ENCODE measurements at places on chromosomes 2 and 18.

- DNase-seq: no peak
Observed at GRCh38 chr2:144511226-144511810, 8.6 kb downstream of the ZEB2 start.

GRCh38 chr2:103164748-103165147 is 402.9 kb downstream of the TMEM182 start:
- no peak for DNase-seq

- no peak for DNase-seq
Observed at GRCh38 chr2:191853843-191854242, 7.0 kb upstream of the CAVIN2 start.

GRCh38 chr2:74867841-74868658 is 34.1 kb downstream of the HK2 start:
- DNase-seq: no peak

DNA sequence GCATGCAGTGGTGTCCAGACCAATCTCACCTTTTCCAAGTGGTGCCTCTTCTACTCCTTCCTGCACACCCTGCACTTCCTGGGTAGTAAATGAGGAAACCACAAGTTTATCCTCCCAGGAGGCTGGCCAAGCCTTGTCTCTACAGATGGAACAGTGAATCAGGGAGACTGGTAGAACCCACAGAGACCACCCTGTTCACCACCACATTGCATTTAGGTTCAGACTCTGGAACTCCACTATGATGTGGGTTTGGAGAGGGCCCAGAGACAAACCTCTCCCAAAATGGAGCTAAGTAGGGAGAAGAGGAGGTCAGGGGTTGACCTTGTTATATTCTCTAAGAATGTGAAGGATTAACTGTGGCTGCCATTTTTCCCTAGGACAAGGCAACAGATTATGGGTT is 102.8 kb upstream of the FZD7 start:
- no peak for DNase-seq

DNA sequence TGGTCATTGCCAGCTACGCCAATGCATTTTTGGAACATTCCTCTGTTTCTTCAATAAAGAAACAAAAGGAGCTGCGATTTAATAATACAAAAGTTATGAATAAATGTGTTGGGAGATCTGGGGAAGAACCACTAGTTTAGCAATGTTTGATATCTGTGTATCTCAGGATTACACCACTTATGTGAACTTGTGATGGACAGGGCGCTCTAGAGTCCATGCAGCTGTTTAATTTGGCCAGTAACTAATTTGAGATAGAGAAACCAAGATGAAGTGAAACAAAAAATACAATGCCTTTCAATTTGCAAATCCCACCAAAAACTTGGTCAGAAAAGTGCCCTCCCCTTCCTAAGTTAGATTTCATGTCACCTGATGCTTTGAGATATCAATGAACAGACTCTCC is 6.8 kb upstream of the DCDC2C start:
- DNase-seq: no peak

- no peak for DNase-seq
Observed at GRCh38 chr2:129730979-129731378, 248.5 kb upstream of the RAB6C start.

DNA sequence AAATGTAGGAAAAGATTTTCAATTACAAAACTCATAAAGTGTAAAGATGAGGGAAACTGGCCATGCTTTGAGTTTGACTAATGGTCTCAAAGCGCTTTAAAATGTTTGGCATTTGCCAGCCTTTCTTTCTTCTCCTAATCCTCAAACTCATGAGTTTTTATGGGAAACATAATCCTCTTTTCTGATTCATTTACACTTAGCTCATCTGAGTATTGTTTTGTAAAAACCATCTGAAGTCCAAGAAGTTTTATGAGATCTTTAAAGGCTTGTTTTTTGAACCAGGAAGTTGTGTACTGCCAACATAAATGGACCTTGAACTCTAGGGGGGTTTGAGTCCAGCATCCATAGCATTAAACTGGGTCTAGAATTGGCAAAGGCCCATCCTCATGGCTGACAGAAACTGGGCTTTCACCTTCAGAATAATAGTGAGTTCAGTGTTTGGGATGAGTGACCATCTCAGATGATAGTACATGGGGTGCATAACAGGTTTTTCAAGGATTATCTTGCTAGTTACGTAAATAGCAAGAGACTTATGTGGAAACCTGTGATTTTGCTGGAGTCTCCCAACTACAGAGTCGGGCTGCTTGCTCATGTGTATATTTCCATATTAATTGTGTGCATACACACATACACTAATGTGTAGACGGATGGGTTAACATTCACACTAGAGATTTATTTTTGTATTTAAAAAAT is 3.8 kb upstream of the LTBP1 start:
- DNase-seq: no peak

DNA sequence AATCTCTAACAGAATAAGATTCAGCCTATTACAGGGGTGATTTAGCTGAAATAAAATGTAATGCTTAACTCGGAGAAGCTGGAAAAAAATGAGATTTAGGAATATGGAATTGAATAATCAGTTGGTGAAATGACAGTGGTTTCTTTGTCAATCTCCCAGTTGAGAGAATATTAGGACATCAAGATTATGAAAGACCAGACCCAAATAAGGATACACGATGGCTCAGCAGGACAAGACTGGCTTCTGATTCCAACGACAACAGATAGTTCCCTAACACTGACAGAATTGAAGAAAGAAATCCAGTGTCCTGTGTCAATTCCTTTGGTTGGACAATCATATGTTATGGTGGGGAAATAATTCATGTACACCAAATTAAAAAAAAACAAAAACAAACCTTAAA is 55.8 kb downstream of the HRH4 start:
- DNase-seq: no peak

GRCh38 chr2:196473617-196474016 is 165.9 kb upstream of the CCDC150 start:
- DNase-seq: no peak

DNA sequence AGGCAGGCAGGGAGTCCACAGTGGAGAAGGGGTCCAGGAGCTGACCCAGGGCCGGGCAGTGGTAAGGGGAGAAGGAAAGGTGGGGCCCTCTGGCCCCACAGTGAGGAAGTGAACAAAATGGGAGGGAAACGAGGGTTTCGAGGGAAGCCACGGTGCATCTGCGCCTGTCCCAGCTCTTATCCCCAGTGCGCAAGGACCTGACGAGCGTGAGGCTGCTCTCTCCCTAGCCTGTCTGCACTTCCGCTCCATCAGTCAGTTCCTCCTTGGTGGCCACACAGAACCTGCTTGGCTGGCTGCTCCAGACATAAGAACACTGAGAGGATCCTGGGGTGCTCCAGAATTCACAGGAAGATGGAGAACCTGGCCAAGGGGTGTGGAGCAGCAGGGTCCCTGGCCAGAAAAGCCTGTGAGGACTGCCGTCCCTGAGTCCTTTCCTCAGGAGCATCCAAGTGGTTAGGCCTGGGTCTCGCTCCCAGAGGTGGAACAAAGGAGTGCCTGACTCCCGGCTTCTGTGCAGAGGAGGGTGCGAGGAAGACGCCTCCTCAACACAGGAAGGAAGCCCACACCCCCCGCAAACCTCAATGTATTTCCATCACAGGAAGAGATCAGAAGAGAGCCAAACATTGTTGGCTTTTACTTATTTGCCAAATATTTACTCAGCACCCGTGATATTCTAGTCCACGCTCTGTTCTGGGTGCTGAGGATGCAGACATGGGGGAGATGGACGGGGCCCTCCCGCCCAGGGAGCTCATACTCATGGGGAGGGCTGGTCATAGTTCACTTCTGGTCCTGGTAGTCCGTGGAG is 43.7 kb upstream of the SEMA4C start:
- DNase-seq: no peak

Data from amniotic stem cell (primary cell).